ENCODE measurements at places on chromosomes 3 and 15.

GRCh38 chr3:194632226-194632808, 902 bp downstream of the TMEM44 start:
- DNase-seq, result no peak

DNA sequence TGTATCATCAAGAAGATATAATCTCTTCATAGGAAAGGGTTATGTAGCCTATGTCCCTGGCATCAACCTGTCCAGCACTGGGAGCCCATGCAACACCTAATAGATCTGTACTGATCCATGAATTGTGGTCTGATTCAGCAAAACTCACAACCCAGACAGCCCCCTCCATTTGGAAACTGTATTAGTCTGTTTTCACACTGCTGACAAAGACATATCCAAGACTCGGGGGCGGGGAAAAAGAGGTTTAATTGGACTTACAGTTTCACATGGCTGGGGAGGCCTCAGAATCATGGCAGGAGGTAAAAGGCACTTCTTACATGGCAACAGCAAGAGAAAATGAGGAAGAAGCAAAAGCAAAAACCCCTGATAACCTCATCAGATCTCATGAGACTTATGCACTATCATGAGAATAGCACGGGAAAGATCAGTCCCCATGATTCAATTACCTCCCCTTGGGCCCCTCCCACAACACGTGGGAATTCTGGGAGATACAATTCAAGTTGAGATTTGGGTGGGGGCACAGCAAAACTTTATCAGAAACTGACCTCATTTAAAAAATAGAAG, 83.3 kb downstream of the TRIM42 start:
- no peak for DNase-seq

GRCh38 chr3:114487502-114487901, 193.7 kb downstream of the TIGIT start:
- DNase-seq, result no peak

GRCh38 chr3:105823149-105823867, 45.5 kb downstream of the CBLB start:
- no peak for DNase-seq
